ENCODE measurements at places on chromosomes 3 and 15.

DNA sequence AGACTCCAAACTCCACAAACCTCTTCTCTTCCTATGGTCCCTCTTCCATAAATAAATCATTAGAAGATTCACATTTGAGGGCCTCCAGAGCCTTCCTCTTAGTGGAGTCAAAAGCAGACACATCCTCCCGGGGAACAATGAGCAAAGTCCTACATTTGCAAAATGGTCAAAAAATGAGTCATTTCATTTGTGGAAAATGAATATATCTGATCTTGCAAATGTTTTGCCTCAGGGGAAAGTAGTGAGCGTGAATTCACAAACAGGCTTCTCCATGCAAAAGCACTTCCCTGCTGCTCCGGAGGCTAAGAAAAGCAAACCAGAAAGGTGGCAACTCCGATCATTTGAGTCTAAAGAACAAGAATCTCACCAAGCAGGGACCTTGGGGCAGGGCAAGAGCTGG lies 86.7 kb upstream of the IQSEC1 start:
- no peak for DNase-seq

DNA sequence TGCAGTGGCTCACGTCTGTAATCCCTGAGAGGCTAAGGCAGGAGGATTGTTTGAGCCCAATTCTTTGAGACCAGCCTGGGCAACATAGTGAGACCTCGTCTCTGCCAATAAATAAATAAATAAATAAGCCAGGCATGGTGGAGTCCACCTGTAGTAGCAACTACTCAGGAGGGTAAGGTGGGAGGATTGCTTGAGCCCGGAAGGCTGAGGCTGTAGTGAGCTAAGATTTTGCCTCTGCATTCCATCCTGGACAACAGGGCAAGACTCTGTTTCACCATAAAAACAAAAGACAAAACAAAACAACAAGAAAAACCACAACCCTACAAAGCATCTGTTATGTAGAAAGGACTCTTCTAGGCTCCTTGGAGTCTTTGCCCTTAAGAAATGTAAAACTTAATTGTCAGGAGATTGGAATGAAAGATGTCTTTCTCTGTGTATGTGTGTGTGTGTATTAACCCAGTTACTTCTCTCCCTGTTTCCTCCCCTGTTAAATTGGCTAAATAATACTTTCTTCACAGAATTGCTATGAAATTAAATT lies 9.5 kb downstream of the NECTIN3 start:
- no peak for DNase-seq

- no peak for DNase-seq
These were observed 894.4 kb downstream of the MCTP2 start for GRCh38 chr15:95125803-95126202.

GRCh38 chr3:156472684-156473083 lies 82.2 kb downstream of the SSR3 start:
- peak; percentile 88 for DNase-seq

DNA sequence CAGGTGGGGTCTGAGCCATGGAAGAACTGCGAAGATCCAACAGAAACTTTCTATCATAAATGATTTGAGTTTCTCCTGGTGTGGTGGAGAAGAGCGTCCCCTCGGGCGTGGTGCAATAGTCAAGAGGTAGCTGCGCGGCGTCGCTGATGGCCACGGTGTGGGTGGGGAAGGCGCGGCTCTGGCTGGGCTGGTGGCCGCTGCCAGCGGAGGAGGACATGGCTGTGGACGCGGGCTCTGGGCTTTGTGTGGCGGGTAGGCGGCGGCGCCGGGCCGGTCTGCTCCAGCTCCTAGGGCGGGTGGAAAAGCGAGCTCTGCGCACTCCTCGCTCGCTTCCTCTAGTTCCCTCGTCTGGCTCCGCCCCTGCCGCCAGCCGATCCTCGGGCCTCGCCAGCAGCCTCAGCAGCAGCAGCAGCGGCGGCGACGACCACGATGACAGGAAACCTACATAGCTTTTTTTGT lies 5.9 kb downstream of the STARD9 start:
- DNase-seq, result no peak

DNA sequence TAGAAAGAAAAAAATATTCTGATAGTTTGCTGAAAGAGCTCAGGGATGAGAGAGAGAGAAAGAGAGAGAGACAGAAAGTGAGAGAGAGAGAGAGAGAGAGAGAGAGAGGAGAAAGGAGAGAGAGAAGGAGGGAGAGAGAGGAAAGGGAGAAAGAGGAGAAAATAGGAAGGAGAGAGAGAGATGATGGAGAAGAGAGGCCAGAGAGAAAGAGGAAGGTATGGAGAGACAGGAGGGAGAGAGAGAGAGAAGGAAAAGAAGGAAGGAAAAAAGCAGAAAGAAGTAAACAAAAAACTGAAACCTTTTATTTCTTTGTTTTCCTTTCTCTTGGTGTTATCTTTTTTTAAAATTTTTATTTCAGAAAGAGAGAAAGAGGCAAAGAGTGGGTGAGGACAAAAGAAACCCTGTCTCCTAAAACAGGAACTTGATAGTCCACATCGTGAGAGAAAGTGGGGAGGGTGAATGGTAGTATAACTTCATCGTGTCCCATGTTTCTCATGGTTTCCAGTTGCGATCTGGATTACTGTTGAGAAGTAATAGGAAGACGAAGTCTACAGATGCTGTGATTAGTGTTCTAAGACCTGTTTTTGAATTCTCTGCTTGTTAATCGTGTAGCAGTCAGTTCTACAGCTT lies 279.7 kb downstream of the LPP start:
- no peak for DNase-seq

GRCh38 chr3:70138606-70139005 lies 139.1 kb downstream of the SAMMSON start:
- no peak for DNase-seq

DNA sequence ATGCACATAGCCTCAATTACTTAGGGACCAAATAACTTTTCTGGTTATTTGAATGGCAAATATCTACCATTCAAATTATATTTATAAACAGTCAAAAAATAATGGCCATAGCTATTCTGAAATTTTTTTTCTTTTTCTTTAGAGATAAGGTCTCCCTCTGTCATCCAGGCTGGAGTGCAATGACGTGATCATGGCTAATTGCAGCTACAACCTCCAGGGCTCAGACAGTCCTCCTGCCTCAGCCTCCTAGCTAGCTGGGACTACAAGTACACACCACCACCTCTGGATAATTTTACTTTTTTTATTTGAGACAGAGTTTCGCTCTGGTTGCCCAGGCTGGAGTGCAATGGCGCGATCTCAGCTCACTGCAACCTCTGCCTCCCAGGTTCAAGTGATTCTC lies 16.6 kb downstream of the PPP1R2 start:
- DNase-seq, result no peak

DNA sequence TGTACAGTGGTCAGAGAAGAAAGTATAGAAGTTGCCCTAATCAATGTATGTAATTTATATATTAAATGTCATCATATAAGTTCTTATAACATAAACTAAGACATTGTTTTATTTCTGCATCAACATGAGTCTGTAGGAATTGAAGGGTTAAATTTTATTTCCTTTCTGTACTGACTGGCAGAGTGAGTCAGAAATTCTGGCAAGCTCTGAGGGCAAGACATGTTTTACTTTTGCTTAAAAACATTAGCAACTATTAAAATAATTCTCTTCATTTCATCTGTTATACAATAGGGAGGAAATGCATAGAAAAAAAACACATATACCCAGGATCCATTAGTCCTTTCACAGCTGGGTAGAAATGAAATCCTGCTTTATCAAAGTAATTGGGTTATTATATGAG lies 171.4 kb upstream of the ALCAM start:
- no peak for DNase-seq

DNA sequence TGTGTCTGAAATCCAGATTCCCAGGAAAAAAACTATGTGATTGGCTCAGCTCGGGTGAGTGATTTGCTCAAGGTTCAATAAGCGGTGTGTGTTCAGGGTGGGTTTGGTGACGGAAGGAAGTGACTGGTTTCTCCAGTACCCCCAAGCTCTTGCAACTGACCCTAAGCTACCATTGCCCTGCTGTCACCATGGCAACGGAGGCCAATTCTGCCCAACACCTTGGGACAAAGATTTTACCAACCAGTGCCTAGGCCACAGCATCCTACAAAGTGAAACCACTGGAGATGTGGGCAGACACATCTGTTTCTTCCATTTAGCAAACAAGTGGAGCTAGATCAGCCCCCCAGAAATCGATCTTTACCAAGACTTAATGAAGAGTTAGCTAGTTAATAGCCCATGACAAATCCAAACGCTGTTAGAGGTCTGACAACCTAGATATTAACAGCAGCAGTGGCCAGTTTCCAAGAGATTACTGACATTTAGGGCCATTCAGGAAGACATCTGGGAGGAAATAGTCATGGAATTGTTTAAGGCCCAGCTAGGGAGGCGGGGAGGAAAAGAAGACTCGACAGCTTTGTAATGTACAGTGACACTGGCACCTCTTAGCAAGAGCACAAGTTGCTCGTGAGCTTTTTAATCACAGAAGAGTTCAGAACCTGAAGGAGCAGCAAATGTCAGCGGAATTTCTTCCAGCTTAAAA lies 195.9 kb downstream of the SLCO3A1 start:
- DNase-seq, result no peak

GRCh38 chr3:191802671-191803070 lies 341.7 kb downstream of the PYDC2 start:
- no peak for DNase-seq

- no peak for DNase-seq
These were observed 42.6 kb downstream of the GOLIM4 start for GRCh38 chr3:168053115-168053514.

- DNase-seq, result no peak
These were observed 128.0 kb upstream of the PROK2 start for GRCh38 chr3:71912839-71913495.

DNA sequence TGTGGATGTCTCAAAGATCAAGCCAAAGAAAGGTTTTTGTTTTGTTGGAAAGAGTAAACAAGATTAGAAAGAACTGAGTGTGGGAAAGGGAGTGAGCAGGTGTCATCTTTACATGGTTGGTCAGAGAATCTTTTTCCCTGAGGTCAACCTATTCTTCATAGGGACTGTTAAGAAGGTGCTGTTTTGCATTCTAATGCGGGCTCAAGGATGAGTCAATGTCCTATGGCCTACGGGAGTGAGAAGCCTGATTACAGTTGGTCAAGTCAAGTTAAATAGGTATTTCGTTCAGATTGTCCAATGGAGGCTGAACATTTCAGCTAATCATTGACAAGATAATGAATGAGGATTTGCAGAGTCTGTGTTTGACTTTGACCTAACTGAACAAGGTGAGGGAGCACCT lies 491.2 kb upstream of the PDZRN3 start:
- DNase-seq, result no peak

DNA sequence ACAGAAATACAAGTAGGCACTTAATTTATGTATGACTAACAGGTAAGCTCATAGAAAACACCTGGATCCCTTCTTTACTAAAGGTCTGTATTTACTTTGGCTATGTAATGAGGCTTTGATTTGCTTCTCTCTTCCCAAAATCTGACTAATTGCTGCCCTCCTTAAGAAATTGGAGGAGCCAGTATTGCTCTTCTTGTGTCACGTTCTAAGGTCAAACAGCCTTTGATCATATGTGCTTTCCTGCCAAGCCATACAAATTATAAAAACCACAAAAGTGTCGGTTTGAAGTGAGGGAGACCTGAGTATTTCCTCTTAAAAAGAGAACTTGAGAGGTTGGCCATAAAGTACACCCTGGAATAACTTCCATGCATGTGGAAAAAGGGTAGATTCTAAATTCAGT lies 112.1 kb upstream of the MB21D2 start:
- peak; percentile 14 for DNase-seq

DNA sequence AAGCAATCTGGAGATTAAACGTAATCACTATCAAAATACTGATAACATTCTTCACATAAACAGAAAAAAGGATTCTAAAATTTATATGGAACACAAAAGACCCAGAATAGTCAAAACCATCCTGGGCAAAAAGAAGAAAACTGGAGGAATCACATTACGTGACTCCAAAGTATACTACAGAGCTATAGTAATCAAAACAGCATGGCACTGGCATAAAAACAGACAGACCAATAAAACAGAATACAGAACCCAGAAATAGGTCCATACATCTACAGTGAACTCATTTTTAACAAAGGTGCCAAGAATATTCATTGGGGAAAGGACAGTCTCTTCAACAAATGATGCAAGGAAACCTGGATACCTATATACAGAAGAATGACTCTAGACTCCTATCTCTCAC lies 621.9 kb upstream of the CCDC54 start:
- no peak for DNase-seq

DNA sequence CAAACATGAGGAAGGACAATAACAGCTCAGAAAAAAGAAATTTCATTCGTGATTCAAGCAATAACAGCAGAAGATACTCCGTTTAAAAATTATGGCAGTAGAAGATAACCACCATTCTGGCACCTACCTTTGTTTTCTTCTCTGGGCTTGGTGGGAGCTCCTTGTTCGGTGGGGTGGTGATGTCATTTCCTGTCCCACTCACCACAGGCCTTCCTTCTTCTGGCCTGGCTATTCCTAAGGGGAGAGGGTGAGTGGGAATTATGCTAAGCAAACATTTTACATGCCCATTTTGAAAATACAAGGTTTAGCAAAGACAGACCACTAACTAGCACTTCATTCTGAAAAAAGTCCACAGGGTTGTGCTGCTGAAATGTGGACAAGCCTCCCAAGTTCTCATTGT lies 74.4 kb downstream of the DHX30 start:
- no peak for DNase-seq

DNA sequence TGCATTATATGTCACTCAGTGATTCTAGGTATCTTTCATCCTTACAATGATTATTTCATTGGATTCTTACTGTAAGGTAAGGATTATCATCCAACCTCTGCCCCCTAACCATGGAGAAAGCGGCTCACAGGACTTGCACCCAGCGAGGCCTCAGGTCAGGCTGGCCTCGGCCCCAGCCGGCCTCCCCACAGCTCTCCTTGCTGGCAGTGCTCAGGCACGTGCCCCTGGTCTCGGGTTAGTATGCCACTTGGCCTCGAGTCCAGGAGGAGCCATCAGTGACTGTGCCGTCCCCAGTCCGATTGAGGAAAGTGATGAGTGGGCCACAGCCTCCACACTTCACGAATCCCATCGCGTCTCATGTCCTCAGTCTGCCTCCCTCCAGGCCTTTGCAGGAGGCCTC lies 35.7 kb upstream of the GABRG3 start:
- DNase-seq, result no peak

GRCh38 chr15:78565951-78566774 lies 843 bp downstream of the CHRNA5 start:
- DNase-seq, result peak; percentile 40

GRCh38 chr15:99953886-99954285 lies 220.6 kb upstream of the LYSMD4 start:
- DNase-seq, result no peak

DNA sequence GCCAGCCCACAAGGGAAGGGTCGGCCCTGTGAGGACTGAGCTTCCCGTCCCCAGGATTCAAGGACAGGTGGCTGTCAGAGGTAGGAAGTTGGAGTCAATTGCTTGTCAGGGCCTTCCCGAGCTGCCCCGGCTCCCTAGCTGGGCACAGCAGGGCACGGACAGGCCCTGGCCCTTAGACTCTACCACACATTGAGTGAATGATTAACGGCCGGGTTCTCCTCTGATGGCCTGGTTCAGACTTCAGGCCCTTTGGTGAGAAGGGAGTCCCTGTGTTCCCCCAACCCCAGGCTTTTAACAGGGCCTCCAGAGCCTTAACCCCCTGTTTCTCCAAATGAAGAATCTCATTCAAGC lies 16.4 kb upstream of the FGD5 start:
- DNase-seq, result no peak

Data from NCI-H2171 treated with DMSO at 0.1 percent for 48 hours (cell line).